ENCODE measurements at places on chromosomes 12 and 14.
A peak's percentile ranks its signal among the peaks of the same experiment; 100 is the strongest.

GRCh38 chr14:96037891-96038557 lies 1.1 kb upstream of the C14orf132 start:
- DNase-seq, result no peak

- no peak for DNase-seq
Measured at GRCh38 chr12:93059925-93060665, 131.0 kb upstream of the EEA1 start.

DNA sequence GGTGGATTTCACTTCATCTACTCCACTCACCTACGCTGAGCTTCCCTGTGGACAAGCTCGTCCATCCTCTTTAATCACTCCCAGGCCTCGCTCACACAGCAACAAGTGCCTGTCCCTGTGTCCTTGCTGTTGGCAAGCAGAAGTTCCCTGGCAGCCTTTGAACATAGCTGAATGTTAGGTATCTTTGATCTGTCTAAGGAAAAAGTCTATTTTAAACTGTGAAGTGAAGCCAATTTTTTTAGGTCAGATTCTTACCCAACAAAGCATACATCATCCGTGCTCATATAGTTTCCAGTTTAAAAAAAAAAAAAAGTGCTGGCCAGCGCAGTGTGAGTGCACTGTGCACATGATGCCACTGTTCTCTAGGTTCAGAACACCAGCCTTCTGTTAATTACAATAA lies 36.3 kb downstream of the PPP2R5C start:
- no peak for DNase-seq

DNA sequence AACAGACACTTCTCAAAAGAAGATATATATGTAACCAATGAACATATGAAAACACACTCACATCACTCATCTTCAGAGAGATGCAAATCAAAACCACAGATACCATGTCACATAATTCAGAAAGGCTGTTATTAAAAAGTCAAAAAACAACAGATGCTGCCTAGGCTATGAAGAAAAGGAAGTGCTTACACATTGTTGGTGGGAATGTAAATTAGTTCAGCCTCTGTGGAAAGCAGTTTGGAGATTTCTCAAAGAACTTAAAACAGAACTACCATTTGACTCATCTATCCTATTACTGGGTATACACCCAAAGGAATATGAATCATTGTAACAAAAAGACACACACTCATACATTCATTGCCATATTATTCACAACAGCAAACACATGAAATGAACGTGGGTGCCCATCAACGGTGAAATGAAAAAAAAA lies 35.1 kb downstream of the EIF2S3B start:
- no peak for DNase-seq

- no peak for DNase-seq
Measured at GRCh38 chr14:64394423-64394822, 6.3 kb downstream of the MTHFD1 start.

GRCh38 chr14:26400373-26400772 lies 197.5 kb downstream of the NOVA1 start:
- DNase-seq, result no peak

- DNase-seq, result peak; percentile 67
Measured at GRCh38 chr14:74945852-74946658, 9.3 kb downstream of the PGF start.

DNA sequence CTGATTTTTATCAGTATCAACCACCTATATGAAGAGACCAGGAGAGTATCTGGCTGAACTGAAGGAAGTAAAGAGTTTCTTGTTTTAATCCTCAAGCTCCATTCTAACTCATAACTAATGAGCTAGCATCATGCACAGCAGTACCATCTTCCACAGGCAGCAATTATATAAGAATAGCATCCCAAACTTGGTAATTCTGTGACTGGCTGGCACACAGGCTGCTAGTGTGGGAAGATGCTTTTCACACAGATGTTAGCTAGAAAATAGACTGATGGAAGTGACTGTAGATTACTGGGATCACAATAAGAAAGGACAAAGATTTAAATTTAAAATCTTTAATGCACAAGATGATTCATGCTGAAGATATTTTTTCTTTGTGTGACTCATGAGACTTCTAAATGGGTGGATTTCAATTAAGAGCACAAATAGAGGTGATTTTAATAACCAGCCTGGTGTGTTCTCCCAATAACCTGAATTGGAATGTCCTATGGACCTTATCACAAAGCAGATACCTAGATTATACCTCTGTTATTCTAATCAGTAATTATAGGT lies 417.7 kb upstream of the ATXN7L3B start:
- no peak for DNase-seq

- no peak for DNase-seq
Measured at GRCh38 chr14:38302966-38303365, 47.1 kb upstream of the CLEC14A start.

GRCh38 chr12:85558684-85559083 lies 277.5 kb downstream of the RASSF9 start:
- no peak for DNase-seq

GRCh38 chr12:78863482-78864402 lies 832 bp upstream of the SYT1 start:
- DNase-seq, result peak; percentile 23

GRCh38 chr12:124497039-124497438 lies 70.4 kb downstream of the NCOR2 start:
- DNase-seq, result no peak

DNA sequence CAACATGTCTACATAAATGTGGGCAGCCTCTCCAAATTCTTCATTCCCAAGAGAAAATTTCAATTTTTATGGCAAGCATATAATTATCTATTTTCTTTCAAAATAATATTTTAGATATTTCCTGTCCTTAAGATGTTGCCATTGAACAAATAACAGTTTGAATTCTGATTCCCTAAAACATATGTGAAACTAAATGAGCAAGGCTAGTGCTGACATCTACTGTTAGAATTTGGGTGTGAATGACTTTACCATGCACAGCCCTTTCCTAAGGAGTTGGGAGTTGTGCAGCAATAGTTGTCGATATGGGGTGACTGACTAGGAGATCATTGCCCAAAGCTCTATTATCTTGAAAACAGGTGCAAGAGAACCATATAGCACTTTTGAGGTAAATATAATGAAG lies 108.2 kb upstream of the SLC38A4 start:
- DNase-seq, result no peak

DNA sequence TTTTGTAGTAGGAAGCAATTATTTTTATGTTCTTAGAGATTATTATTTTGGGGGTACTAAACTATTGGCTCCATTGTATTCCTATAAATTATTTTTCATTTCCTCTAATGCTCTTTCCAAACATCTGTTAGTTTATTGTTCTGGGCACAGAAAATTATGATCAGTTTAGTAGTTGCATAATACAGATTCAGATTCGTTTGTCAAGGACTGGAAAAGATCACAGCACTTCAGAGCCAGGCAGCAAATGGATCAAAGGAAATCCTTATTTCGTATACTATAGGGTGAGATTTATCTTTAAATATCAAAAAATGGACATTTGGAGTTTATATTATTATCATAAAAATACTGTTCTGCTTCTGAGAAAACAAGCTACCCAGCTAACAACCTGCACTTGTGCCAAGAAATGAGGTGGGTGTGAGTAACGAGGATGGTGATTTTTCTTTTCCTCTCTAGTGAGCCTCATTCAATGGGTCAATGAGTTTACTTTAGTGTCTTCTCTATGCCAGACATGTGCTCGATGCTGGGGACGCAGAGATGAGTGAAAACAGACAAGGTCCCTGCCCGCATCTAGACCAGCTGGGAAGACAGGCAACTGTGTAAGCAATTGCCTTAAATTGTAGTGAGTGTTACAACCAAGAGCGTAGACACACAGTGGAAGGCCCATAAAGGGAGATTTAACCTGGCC lies 208.6 kb upstream of the PLXNC1 start:
- no peak for DNase-seq

- no peak for DNase-seq
Measured at GRCh38 chr12:67354966-67355365, 85.8 kb downstream of the CAND1 start.

GRCh38 chr12:123148655-123149054 lies 2.2 kb downstream of the PITPNM2 start:
- DNase-seq, result no peak

GRCh38 chr14:53751650-53752049 lies 205.0 kb downstream of the BMP4 start:
- DNase-seq, result no peak

- DNase-seq, result peak; percentile 54
Measured at GRCh38 chr12:9634177-9634803, 26.6 kb upstream of the KLRB1 start.

- DNase-seq, result no peak
Measured at GRCh38 chr12:79008591-79008990, 144.0 kb downstream of the SYT1 start.
